ENCODE measurements at places on chromosomes 12 and 14.
A peak's percentile ranks its signal among the peaks of the same experiment; 100 is the strongest.

DNA sequence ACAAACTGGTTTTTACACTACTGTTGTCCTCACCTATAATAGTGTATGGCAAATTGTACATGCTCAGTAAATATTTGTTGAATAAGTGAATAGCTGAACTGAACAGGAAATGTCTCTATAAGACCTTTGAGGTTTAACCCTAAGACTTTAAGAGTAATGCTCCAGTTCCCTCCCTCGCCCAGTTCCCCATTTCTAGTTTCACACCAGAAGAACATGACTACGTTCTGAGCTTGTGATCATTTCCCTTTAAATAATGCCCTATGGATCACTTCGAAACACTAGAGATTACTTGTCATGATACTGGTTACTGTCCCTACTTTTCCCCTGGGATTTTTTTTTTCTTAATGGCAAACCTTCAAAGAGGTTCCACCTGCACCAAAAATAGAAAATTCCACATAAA is 69.3 kb downstream of the PRKD1 start:
- no peak for DNase-seq
- no peaks in the 10 kb centered on the region for H3K36me3 ChIP-seq
- H3K27ac ChIP-seq = no peak overlapping the region
- H3K4me1 ChIP-seq = no peaks in the 10 kb centered on the region
- no peaks in the 10 kb centered on the region for H3K27me3 ChIP-seq

DNA sequence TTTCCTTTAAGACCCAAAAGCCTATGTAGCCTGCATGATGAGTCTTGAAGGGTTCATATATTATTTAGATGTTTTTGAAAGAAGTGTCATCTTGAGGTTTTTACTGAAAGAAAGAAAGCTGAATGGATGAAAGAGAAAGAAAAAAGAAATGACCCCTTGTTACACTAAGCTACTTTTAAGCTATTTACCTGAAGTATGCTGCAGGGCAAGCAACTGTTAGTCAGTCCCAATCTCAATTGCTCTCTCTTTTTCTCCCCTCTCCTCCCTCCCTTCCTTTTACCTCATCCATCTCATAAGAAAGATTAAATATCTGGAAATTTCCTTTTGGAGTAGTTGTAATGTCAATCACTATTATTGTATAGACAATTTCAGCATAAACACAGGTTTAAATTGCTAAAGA is 512.4 kb downstream of the TMTC2 start:
- no peaks in the 10 kb centered on the region for H3K36me3 ChIP-seq
- no peaks in the 10 kb centered on the region for H3K27me3 ChIP-seq
- H3K4me1 ChIP-seq = no peaks in the 10 kb centered on the region
- no peak for DNase-seq
- no peak overlapping the region for H3K4me3 ChIP-seq
- no peak overlapping the region for H3K27ac ChIP-seq

- H3K4me3 ChIP-seq = peak overlapping the region; percentile 1
- peaks cover 100% of the 10 kb centered on the region for H3K4me1 ChIP-seq
- peak overlapping the region; percentile 66 for H3K27ac ChIP-seq
These were observed 29.7 kb downstream of the CCDC88C start for GRCh38 chr14:91387951-91388381.

GRCh38 chr14:96173636-96174475 is 30.8 kb upstream of the BDKRB2 start:
- no peak overlapping the region for H3K27ac ChIP-seq
- DNase-seq = no peak
- no peaks in the 10 kb centered on the region for H3K36me3 ChIP-seq
- H3K4me3 ChIP-seq = no peak overlapping the region

DNA sequence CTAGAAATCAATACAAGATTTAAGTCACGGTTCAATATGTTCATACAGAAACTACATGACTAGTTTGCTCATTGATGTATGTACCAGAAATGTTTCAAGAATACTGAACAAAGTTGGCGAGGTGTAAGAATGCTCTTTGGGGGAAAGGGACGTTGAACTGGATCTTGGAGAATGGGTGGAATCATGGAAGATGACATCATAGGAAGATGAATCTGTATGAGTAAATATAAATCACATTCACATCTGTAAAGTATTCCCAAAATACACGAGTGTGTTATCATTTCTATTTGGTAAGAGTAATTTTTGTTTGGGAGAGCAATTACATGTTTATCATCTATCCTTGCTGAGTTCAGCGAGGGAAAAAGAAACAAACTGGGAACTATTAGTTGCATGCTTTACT is 162.2 kb upstream of the TMTC1 start:
- H3K4me3 ChIP-seq = no peak overlapping the region
- H3K27ac ChIP-seq = no peak overlapping the region
- H3K27me3 ChIP-seq = no peaks in the 10 kb centered on the region
- no peaks in the 10 kb centered on the region for H3K4me1 ChIP-seq

GRCh38 chr12:105832806-105833205 is 305.9 kb downstream of the NUAK1 start:
- no peak for DNase-seq
- no peaks in the 10 kb centered on the region for H3K4me1 ChIP-seq
- no peak overlapping the region for H3K27ac ChIP-seq
- H3K27me3 ChIP-seq = no peaks in the 10 kb centered on the region
- H3K4me3 ChIP-seq = no peak overlapping the region

- H3K36me3 ChIP-seq = no peaks in the 10 kb centered on the region
- H3K4me1 ChIP-seq = peaks cover 33% of the 10 kb centered on the region
- no peak overlapping the region for H3K27ac ChIP-seq
- no peak overlapping the region for H3K4me3 ChIP-seq
These were observed 3.7 kb upstream of the ANKLE2 start for GRCh38 chr12:132765361-132765760.

GRCh38 chr14:99821519-99822508 is 28.6 kb downstream of the EML1 start:
- no peak overlapping the region for H3K4me3 ChIP-seq
- no peak overlapping the region for H3K27ac ChIP-seq
- peaks cover 8% of the 10 kb centered on the region for H3K27me3 ChIP-seq
- H3K4me1 ChIP-seq = peaks cover 9% of the 10 kb centered on the region

GRCh38 chr12:130700492-130701401 is 15.4 kb downstream of the RIMBP2 start:
- no peak for DNase-seq
- no peaks in the 10 kb centered on the region for H3K36me3 ChIP-seq
- H3K27me3 ChIP-seq = peaks cover 15% of the 10 kb centered on the region
- H3K4me1 ChIP-seq = no peaks in the 10 kb centered on the region

DNA sequence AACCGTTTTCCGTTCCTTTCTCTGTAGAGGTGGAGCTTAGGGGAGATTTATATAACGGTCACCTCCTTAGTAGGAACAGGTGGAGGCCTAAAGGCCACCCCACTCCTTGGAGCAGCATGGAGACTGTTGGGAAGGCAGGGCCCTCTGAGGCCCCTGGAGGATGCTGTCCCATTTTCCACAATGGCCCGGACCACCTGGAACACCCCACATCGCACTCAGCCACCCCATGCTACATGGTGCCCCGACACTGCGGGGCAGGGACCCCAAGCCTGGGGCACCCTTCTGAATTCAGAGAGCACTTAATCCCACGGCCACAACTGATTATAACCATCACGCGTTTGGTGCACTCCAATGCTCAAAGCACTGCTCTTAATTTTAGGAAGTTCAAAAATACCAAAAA is 41.4 kb downstream of the C14orf132 start:
- no peak overlapping the region for H3K27ac ChIP-seq
- no peaks in the 10 kb centered on the region for H3K36me3 ChIP-seq
- no peak overlapping the region for H3K4me3 ChIP-seq
- DNase-seq = no peak

DNA sequence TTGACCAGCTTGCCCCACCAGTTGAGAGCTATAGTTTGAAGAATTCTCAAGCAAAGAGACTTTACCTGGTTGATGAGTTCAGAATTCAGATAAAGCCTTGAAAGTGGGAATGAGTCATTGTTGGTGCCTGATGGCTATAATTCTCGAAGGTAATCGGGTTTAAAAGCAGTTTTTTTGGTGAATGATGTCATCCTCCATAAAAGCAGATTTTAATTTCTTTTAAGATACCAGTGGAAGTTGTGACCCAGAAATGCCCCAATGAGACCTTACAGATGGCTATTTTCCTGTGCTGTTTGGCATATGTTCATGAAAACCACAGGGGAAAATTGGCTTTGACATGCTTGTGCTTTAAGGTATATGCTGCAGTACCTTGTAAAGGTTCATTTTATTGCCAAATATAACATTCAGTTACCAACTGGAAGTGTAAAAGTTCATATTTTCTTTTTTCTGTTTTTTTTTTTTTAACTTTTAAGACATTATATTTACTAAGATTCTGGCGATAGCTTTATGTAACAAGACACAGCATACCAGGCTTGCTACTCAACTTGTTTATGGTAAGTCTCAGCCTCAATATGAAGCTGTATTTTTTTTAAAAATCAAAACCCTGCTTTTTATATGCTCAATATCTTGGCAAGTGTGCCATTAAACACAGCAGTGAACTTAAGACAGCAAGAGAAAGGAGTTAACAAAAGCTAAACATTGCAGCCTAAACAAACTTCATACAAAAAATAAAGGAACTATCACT is 119.3 kb downstream of the LMNTD1 start:
- no peaks in the 10 kb centered on the region for H3K36me3 ChIP-seq
- no peak overlapping the region for H3K4me3 ChIP-seq
- no peak for DNase-seq
- no peaks in the 10 kb centered on the region for H3K4me1 ChIP-seq

GRCh38 chr12:131808744-131809371 is 19.3 kb upstream of the MMP17 start:
- H3K27ac ChIP-seq = no peak overlapping the region
- peak overlapping the region; percentile 47 for H3K4me3 ChIP-seq
- H3K36me3 ChIP-seq = no peaks in the 10 kb centered on the region
- DNase-seq = peak; percentile 22
- peaks cover 8% of the 10 kb centered on the region for H3K27me3 ChIP-seq

- no peak overlapping the region for H3K27ac ChIP-seq
- no peaks in the 10 kb centered on the region for H3K36me3 ChIP-seq
- no peaks in the 10 kb centered on the region for H3K4me1 ChIP-seq
- H3K27me3 ChIP-seq = no peaks in the 10 kb centered on the region
These were observed 122.3 kb upstream of the NTF3 start for GRCh38 chr12:5309654-5310053.

- H3K36me3 ChIP-seq = no peaks in the 10 kb centered on the region
- no peak overlapping the region for H3K27ac ChIP-seq
- H3K4me1 ChIP-seq = no peaks in the 10 kb centered on the region
- H3K27me3 ChIP-seq = no peaks in the 10 kb centered on the region
These were observed 50.5 kb downstream of the TTC9 start for GRCh38 chr14:70692210-70692609.

GRCh38 chr14:28603606-28604005 is 163.0 kb upstream of the FOXG1 start:
- no peaks in the 10 kb centered on the region for H3K36me3 ChIP-seq
- no peaks in the 10 kb centered on the region for H3K4me1 ChIP-seq
- H3K27ac ChIP-seq = no peak overlapping the region
- no peaks in the 10 kb centered on the region for H3K27me3 ChIP-seq

DNA sequence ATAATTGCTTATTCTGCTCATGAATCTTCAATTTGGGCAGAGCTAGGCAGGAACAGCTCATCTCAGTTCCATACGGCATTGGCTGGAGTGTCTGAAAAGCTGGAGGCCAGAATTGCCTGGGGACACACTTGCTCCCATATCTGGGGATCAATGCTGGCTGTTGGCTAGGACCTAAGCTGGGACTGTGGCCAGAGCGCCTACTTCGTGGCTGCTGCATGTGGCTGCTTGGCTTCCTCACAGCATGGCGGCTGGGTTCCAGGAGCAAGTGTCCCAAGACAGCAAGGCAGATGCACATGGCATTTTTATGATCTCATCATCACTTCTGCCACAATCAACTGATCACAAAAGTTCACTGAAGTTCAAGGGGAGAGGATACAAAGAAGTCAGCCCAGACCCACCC is 200.2 kb downstream of the TTC8 start:
- no peak for DNase-seq
- H3K4me1 ChIP-seq = no peaks in the 10 kb centered on the region
- H3K27me3 ChIP-seq = no peaks in the 10 kb centered on the region
- H3K27ac ChIP-seq = no peak overlapping the region

DNA sequence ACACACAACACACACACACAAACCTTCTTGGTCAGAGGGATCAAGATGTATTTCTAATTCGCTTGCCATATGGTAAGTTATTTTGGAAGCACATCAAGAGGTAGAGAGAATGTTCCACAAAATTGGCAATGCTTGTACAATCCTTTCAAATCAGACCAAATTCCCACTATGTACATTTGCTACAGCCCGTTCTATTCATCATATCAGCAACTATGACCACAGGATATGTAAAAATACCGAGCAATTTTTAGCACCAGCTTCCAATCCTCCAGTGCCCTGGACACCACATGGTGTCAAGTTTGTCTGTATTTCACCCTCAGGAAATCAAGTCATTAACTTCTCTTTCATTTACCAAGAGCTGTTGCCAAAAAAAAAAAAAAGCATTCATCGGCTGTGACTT is 21.2 kb downstream of the TBX5 start:
- no peak overlapping the region for H3K27ac ChIP-seq
- no peak for DNase-seq
- no peaks in the 10 kb centered on the region for H3K4me1 ChIP-seq
- no peak overlapping the region for H3K4me3 ChIP-seq

DNA sequence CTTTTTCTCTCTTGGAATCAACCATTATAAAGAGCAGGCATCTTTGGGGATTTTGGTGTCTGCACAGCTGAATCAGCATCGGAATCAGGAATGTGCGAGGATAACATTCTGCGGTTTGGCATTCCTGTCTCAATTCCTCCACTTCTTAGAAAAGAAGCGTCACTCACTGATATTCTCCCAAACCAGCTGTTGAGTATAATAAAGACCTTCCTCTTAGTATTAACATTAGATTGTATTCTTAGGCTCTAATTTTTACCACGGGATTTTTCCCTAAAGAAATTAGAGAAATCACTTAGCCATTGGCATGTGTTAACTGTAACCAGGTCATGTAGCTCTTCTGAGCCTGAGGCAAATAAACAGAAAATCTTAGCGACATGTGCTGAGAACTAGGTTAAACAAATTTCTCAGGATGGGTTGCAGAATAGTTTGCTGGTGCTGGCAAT is 128.7 kb downstream of the TMX1 start:
- no peak for DNase-seq
- H3K27ac ChIP-seq = no peak overlapping the region
- no peak overlapping the region for H3K4me3 ChIP-seq
- H3K4me1 ChIP-seq = no peaks in the 10 kb centered on the region
- H3K36me3 ChIP-seq = no peaks in the 10 kb centered on the region

DNA sequence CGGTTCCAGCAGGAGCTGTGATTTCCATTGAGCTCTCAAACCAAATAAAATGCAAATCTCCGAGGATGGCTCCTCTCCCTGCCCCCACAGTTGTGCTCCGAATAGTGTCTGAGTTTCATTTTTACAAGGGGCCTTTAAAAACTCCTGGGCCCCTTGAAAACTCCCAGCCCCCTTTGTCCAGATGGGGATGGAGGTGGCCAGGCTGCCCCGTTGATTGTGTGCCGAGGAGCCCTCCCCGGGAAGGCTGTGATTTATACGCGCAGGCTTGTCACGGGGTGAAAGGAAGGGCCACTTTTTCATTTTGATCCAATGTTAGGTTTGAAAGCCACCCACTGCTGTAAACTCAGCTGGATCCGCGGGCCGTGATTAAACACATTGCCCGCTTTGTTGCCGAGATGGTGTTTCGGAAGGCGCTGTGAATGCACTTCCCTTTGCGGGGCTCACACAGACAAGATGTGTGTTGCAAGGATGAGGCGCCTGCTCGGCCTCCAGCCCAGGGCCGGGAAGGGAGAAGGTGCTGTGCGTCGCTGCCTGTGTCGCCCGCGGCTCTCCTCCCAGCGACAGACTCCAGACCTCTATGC is 98.8 kb downstream of the TMEM132C start:
- H3K4me1 ChIP-seq = peaks cover 5% of the 10 kb centered on the region
- H3K27me3 ChIP-seq = peaks cover 22% of the 10 kb centered on the region
- no peaks in the 10 kb centered on the region for H3K36me3 ChIP-seq

- no peaks in the 10 kb centered on the region for H3K4me1 ChIP-seq
- no peaks in the 10 kb centered on the region for H3K27me3 ChIP-seq
- DNase-seq = no peak
- H3K4me3 ChIP-seq = no peak overlapping the region
- peaks cover 10% of the 10 kb centered on the region for H3K36me3 ChIP-seq
These were observed 33.0 kb downstream of the P2RX2 start for GRCh38 chr12:132651444-132652100.

Measured in T-cell (primary cell).